ENCODE measurements at places on chromosomes 1 and 21.

DNA sequence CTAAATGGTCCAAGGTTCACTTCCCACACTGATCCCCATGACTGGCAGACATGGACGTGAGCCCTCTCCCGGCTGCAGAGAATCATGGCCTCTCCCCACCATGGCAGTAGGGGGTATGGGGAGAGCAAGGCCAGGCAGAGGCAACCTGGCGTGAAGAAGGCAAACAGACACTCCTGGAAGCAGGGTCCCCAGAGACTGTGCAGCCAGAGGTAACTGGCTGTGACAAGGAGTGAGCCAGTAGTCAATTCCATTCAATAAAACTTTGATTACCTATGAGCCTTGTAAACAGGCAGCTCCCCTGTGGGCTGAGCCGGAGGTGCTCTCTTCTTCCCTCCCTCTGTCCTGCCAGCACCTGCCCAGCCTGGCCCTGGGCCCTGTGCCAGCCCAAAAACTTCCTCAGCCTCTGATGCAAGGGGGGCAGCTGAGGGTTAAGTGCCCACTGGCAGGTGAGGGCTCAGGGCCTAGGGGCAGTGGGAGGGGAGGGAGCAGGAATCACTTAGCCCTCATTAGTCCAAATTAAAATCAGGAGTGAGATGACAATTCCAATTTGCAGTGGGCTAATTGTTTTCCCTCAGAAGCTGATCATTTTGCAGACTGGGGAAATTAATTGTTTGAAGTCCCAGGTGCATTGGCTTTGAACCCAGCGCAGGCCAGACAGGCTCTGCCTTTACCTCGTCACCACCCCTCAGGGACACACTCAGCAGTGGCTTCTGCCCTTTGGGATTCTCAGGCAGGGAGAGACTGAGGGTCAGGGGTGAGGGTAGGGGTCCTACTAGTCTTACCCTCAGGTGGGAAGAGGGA is 35.6 kb downstream of the LRRN2 start:
- no peak for DNase-seq

DNA sequence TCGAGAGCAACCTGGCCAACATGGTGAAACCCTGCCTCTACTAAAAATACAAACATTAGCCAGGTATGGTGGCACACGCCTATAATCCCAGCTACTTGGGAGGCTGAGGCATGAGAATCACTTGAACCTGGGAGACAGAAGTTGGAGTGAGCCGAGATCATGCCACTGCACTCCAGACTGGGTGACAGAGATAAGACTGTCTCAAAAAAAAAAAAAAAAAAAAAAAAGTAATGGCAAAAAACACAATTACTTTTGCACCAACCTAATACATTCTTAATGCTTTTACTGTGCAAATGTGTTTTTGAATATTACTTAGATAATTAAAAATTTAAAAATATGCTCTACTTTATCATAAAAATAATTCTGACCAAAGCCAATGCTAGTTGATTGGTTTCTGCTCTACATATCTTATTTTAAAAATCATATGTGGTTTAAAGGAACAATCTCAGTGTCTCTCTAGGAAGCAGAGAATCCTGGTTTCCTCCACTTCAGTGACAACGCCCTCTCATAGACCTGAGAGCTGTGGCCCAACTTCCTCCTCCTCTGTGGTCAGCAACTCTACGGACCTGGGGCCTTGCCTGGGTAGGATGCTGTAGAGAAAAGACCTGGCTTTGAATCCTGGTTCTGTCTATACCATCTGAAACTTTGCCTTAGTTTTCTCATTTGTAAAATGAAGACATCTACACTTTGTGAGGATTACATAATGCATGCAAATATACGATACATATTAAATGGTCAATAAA is 64.7 kb downstream of the TGFBR3 start:
- DNase-seq, result no peak

GRCh38 chr1:55632906-55633305 is 417.7 kb upstream of the USP24 start:
- DNase-seq, result no peak

DNA sequence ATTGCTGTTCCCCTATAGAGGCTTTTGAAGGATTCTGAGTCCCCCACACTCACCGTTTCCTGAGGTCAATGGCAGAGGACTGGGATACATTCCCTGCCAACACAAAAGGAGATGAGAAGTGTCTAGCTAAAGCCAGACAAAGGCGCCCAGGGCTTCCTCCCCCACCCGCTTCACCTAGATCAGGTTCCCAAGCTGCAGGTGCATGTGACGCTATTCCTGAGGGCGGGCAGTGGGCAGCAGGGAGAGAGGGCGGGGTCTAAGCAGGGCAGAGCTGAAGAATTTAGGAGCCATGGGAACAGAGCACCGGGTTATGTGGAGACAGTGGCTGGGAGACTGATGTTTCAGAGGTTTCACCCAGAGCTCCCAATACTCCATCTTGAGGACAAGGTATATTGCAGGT is 6.0 kb upstream of the ARHGEF2 start:
- no peak for DNase-seq

GRCh38 chr1:119873135-119874015 is 22.9 kb downstream of the ADAM30 start:
- peak; percentile 96 for DNase-seq
